ENCODE measurements at places on chromosomes 4 and X. TPM values are rescaled to one million over a fixed set of nuclear protein-coding genes. Genes with fewer than 3 reads are reported as not detected.

- no peak for DNase-seq
These were observed 103.1 kb upstream of the NKX1-1 start for GRCh38 chr4:1509366-1509765.

DNA sequence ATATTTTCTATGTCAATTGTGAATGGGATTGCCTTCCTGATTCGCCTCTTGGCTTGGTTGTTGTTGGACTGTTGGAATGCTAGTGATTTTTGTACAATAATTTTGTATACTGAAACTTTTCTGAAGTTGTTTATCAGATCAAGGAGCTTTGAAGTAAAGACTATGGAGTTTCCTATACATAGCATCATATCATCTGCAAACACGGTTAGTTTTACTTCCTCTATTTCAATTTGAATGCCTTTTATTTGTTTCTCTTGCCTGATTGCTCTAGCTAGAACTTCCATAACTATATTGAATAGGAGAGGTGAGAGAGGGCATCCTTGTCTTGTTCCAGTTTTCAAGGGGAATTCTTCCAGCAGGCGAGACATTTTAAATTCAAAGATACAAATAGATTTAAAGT, 226.5 kb downstream of the FBXO8 start:
- DNase-seq = no peak

- no peak for DNase-seq
These were observed 4.3 kb upstream of the CLNK start for GRCh38 chr4:10688846-10689245.

Gene ATP8A1
- total RNA-seq = 0.80 TPM

Gene TRAPPC2
- total RNA-seq = 11.4 TPM

Gene RIBC1
- 1.1 TPM for total RNA-seq

- DNase-seq = no peak
These were observed 57.8 kb downstream of the SOD3 start for GRCh38 chr4:24853142-24853541.

DNA sequence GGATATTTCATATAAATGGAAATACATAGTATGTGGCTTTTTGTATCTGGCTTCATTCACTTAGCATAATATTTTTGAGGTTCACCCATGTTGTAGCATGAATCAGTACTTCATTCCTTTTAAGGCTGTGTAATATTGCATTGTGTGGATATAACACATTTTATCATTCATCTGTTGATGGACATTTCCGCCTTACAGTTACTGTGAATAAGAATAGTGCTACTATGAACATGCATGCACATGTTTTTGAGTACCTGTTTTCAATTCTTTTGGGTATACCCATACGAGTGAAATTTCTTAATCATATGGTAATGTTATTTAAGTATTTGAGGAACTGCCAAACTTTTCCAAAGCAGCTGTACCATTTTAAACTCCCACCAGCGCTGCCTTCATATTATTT, 539.6 kb upstream of the DIPK2B start:
- DNase-seq = no peak

Gene HS3ST1
- total RNA-seq = 0.21 TPM

- no peak for DNase-seq
These were observed 10.7 kb upstream of the HCCS start for GRCh38 chrX:11100281-11101035.

DNA sequence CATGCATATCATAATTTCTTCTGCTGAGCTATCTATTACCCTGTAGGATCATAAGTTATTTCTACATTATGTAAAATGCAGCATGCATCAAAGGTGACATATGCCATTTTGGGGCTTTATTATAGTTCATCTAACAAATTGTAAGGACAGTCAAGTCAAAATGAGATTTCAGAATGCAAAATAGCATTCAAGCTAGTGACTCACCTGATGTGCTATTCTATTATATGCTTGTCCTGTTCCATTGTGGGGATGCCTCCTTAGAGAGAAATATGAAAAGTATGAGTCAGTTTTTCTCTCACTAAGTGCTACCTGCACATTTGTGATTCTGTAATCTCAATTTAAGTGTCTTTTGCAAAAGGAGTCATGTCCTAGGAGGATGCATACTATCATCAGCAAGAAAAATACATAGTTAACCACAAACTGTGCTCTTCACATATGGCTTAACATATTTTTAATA, 647.0 kb upstream of the PCDH10 start:
- no peak for DNase-seq

Gene RXFP1
- total RNA-seq = not detected

Gene ADH1A
- not detected for total RNA-seq

DNA sequence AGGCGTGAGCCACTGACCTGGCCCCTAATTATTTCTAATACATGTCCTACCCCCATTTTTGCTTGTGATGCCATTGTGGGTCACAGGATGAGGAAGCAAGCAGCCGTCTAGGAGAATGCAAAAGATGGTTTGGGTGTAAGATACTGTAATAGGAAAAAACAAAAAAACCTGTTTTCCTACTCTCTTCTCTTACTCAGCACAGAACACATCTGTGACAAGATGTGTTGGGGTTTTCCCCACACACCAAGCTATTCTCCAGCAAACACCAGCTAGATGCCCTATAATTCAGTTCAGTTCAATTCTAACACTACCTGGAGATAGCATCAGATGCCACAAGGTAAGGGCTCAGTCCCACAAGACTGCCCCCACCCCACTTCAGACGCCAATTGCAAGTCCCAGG, 15.3 kb upstream of the HPRT1 start:
- no peak for DNase-seq

DNA sequence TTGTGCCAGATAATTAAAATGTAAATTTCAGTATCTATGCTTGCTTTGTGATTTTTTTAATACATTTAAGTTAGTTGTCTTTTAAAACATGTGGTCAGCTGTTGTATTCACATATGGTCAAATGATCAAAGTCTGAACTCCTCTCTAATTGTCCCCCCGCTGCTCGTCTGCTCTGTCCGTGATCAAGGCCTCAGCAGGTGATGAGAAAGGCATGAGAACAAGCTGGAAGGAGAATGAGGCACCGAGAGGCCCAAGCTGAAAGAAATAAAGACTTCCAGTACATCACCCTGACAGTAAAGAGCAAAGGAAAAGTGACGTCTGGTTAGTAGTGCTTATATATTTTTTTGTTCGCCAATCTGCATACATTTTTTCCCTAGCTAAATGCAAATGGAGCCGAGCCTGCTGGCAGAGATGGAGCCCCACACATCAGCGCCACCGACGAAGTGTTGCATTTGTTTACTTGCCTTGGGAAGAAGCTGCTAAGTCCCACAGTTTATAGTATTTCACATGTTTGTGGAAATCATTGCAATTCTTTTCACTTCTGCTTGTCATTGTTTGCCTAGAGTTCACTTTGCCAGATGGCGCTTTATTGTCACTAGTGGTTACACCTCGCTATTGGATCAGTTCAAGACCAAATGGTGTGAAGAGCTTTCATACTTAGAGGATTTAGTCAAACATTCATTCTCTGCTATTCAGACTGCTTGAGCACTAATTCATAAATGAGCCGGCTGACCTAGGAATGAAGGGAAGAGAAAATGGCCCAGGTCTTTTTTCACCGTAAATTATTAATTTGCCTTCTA, 181.5 kb downstream of the ZIC3 start:
- DNase-seq = no peak

Gene APOO
- total RNA-seq = 36.8 TPM

DNA sequence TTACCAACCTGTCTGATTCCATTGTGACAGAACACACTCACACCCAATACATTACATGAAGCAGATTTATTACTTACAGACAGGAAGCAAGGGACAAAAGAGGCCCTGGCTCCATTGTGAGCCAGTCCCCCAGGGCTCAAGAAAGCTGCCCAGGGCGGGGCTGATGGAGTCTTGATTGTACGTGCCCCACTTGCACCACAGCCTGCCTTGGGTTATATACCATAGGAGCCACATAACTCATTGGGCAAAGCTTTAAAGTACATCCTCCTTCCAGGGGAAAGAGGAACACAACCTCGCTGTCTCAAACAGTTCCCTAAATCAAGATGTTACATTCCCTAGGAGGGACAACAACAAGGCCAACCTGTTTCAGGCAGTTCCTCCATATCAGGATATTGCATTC, 3.4 kb upstream of the ZRSR2 start:
- DNase-seq = no peak

- no peak for DNase-seq
These were observed 348.2 kb downstream of the PDGFC start for GRCh38 chr4:156623376-156623775.

Gene CT45A5
- not detected for total RNA-seq

DNA sequence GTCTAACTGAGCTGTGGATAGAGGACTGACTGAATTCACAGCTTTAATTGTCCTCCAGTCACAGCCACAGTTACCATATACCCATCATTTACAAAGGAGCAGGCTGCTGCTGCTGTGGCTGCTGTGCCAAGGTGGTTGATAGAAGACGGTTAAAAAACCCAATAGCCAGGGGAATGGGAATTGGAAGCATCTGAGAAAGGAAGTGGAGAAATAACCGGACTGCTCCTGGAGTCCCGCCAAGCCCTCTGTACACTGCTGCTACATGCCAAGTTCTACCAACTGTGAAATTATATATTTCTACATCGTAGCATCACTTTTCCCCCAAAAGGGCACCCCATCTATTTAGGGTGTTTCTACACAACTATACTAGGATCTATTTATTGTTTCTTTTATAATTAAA, 279.7 kb upstream of the ARX start:
- DNase-seq = no peak

- no peak for DNase-seq
These were observed at the start of gene HPGD for GRCh38 chr4:174522183-174523024. HPGD (minus strand) TSS chr4:174522488; CDS start chr4:174522451, 37 bp downstream.

DNA sequence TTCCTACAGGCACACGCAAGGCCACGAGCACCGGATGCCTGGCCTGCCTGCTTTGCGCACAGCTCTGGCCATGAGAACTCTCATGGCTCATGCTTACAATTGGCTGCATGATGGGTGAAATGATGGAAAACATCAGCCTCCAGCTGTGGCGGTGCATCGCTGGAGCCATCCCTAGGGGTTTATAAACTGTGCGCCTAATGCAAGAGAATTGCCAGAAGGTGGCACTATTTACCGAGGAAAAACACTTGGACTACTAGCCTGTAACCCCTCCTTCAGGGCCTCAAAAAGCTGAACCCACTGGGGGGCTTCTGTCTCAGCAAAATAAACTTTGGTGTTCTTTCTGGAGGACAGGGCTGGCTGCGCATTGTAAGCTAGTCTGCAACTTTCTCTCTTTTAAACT, 51.9 kb downstream of the PHKA2 start:
- DNase-seq = no peak

Gene FOXP3
- total RNA-seq = 0.26 TPM

Gene KLHL13
- 0.82 TPM for total RNA-seq

GRCh38 chr4:34178476-34178875, 2065.8 kb downstream of the ARAP2 start:
- no peak for DNase-seq

GRCh38 chr4:120517966-120518365, 404.6 kb downstream of the PRDM5 start:
- no peak for DNase-seq

Gene PF4V1
- total RNA-seq = 0.51 TPM

GRCh38 chr4:1249731-1250526, 999 bp upstream of the CTBP1 start:
- DNase-seq = no peak

GRCh38 chrX:70554523-70554922, 109.9 kb downstream of the DLG3 start:
- no peak for DNase-seq

DNA sequence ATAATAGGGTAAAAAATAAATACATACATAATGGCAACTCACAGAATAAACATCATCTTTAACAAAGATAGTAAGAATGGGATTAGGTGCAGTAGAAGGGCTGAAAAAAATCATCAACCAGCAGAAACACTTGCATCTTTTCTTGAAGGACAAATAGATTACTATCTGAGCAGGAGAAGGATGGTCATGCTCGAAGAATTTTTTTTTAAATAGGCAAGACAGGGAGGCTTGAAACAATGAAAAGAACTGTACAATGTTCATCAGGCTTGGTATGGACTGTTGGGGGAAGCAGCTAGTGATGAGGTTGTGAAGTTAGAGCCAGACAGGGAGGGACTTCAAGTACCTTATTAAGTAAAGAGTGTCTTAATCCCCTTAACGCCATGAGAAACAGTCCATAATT, 167.4 kb upstream of the LDB2 start:
- no peak for DNase-seq

DNA sequence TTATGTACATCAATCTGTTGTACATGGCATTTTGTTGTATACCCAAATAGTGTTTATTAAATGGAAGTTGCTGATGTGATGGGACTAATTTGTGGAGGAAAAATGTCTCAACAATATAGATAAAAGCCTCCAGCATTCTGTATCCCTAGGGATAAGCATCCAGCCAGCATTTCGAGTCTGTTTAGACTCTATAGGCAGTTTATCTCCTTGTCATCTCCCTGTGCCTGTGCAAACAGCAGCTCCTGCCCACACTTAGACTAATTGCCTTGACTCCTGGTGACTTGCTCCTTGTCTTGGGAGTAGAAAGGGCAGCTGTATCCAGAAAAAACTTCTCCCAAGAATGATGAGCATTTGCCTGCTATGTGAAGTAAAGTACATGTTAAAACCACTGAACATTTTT, 83.8 kb downstream of the DOCK11 start:
- DNase-seq = no peak

DNA sequence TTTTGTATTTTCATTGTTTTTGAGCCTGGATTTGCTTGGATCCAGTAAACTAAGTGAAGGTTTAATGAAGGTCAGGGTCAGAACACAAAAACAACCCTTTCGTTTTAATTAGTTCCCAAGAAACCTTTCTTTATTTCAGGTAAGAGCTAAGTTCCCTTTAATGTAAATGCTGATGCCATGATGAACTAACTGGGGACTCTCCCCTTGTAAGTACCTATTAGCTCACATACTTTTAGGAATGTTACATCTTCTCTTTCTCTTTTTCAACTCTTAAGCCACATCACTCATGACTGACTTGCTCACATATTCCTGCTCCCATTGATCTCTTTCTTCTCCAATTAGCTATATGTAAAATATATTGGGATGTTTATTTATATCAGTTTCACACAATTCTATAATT, 673.1 kb upstream of the CPEB2 start:
- DNase-seq = no peak

Gene CCKAR
- not detected for total RNA-seq

- no peak for DNase-seq
These were observed 39.6 kb downstream of the GAB3 start for GRCh38 chrX:154711264-154711663.

DNA sequence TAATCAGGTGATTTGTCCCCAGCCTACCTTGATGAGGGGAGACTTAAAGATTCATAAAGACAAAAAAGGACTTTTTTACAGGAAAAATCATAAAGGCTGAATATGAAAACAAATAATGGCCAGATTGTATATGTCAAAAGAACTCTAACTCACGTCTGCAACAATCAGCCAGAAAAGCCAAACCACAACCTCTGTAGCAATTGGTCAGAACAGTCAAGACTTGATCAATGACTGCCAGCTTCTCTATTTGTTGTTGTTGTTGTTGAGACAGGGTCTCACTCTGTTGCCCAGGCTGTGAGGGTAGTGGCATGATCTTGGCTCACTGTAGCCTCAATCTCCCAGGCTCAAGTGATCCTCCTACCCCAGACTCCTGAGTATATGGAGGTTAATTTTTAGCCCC, 35.9 kb upstream of the PPA2 start:
- no peak for DNase-seq

Gene REELD1
- not detected for total RNA-seq
